Activated CD8-positive, alpha-beta T cell treated with anti-CD3 and anti-CD28 coated beads for 36 hours (primary cell): ENCODE measurements at places on chromosomes 12 and 14. TPM values are rescaled to one million over a fixed set of nuclear protein-coding genes. Genes with fewer than 3 reads are reported as not detected.

DNA sequence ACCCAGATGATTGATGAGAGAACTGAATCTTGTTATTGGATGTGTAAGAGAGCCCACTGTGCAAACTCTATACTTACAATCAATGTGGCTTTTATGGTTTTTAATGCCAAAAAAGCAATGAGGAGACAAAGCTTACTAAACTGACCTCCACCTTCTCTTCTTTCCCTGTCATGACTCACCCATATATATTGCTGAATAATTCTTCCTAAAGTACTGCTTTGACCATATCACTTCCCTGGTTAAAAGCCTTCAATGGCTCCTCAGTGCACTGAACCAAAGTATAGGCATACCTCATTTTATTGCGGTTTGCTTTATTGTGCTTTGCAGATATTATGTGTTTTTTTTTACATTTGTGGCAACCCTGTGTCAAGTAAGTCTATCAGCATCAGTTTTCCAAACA, 138.4 kb upstream of the PELI2 start:
- H3K4me1 ChIP-seq, result peaks cover 2% of the 10 kb centered on the region
- DNase-seq, result no peak
- no peaks in the 10 kb centered on the region for H3K36me3 ChIP-seq
- H3K4me3 ChIP-seq, result no peak overlapping the region
- peaks cover 10% of the 10 kb centered on the region for H3K27me3 ChIP-seq

- H3K27me3 ChIP-seq, result no peaks in the 10 kb centered on the region
- no peaks in the 10 kb centered on the region for H3K36me3 ChIP-seq
- no peaks in the 10 kb centered on the region for H3K4me1 ChIP-seq
- no peak overlapping the region for H3K4me3 ChIP-seq
- no peak for DNase-seq
- H3K27ac ChIP-seq, result no peak overlapping the region
Measured at GRCh38 chr14:90427848-90428426, 31.1 kb downstream of the CALM1 start.

C12orf54 gene
- total RNA-seq, result not detected

DNA sequence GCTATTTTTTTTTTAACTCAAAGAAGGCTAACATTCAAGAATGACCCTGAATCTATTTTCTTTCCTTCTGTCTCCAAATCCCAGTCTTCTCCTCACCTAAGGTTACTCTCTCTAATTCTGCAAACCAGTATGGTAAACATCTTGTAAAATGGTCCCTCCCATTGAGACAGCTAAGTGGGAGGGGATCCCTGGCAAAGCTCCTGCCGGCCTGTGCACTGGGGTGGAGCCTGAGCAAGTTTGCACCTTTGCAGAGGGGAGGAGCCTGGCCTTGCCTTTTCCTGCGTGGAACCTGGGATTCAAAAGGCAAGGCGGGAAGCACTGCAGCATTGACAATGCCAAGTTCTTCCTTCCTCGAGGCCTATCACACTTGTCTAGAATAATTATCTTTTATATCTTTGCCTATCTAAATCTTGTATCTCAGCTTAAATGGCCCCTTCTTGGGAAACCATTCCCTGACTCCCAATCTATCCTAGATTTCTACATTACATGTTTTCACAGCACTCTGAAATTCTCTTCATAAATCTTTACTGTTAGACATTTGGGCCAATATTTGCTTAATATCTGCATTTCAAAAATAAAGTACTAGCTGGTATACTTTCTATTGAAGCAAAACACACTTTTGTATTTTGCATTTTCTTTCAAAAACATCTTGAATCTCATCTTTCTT, 83.0 kb downstream of the EPS8 start:
- H3K27me3 ChIP-seq, result peaks cover 2% of the 10 kb centered on the region
- peaks cover 12% of the 10 kb centered on the region for H3K4me1 ChIP-seq
- no peaks in the 10 kb centered on the region for H3K36me3 ChIP-seq
- H3K4me3 ChIP-seq, result no peak overlapping the region
- H3K27ac ChIP-seq, result no peak overlapping the region

ANKLE2 gene
- 108 TPM for total RNA-seq

SERPINA12 gene
- not detected for total RNA-seq

VSX2 gene
- total RNA-seq, result not detected

GPR68 gene
- 14.0 TPM for total RNA-seq

GRCh38 chr12:47964106-47964728, 821 bp downstream of the TMEM106C start:
- H3K4me3 ChIP-seq, result peak overlapping the region; percentile 99
- H3K27me3 ChIP-seq, result peaks cover 1% of the 10 kb centered on the region
- peak overlapping the region; percentile 86 for H3K27ac ChIP-seq
- peaks cover 47% of the 10 kb centered on the region for H3K36me3 ChIP-seq
- H3K4me1 ChIP-seq, result peaks cover 28% of the 10 kb centered on the region

TMPRSS12 gene
- total RNA-seq, result not detected

GRCh38 chr12:51980051-51980808, 26.5 kb upstream of the TAMALIN start:
- H3K36me3 ChIP-seq, result peaks cover 29% of the 10 kb centered on the region
- DNase-seq, result peak; percentile 81
- peaks cover 28% of the 10 kb centered on the region for H3K4me1 ChIP-seq
- no peak overlapping the region for H3K4me3 ChIP-seq
- no peaks in the 10 kb centered on the region for H3K27me3 ChIP-seq
- H3K27ac ChIP-seq, result peak overlapping the region; percentile 68

GRCh38 chr12:106179086-106179485, 40.3 kb upstream of the NUAK1 start:
- no peaks in the 10 kb centered on the region for H3K36me3 ChIP-seq
- H3K27ac ChIP-seq, result no peak overlapping the region

- no peak overlapping the region for H3K4me3 ChIP-seq
- no peaks in the 10 kb centered on the region for H3K27me3 ChIP-seq
- H3K36me3 ChIP-seq, result no peaks in the 10 kb centered on the region
- no peak overlapping the region for H3K27ac ChIP-seq
Measured at GRCh38 chr12:84073401-84073800, 839.2 kb downstream of the SLC6A15 start.

MRPL42 gene
- 87.6 TPM for total RNA-seq

TOGARAM1 gene
- 5.5 TPM for total RNA-seq

- H3K36me3 ChIP-seq, result peaks cover 50% of the 10 kb centered on the region
- DNase-seq, result no peak
- peaks cover 25% of the 10 kb centered on the region for H3K4me1 ChIP-seq
- no peak overlapping the region for H3K27ac ChIP-seq
Measured at GRCh38 chr12:113930249-113930648, 35.9 kb downstream of the RBM19 start.

RILPL1 gene
- total RNA-seq, result 2.9 TPM

GRCh38 chr12:1814266-1814665, 6.1 kb upstream of the LRTM2 start:
- H3K27ac ChIP-seq, result no peak overlapping the region
- no peak for DNase-seq
- peaks cover 1% of the 10 kb centered on the region for H3K27me3 ChIP-seq
- no peaks in the 10 kb centered on the region for H3K36me3 ChIP-seq

ADAM21 gene
- total RNA-seq, result not detected

HNRNPC gene
- total RNA-seq, result 1,078 TPM

- peak; percentile 98 for DNase-seq
- H3K4me3 ChIP-seq, result peak overlapping the region; percentile 76
- peak overlapping the region; percentile 96 for H3K27ac ChIP-seq
- no peaks in the 10 kb centered on the region for H3K27me3 ChIP-seq
- H3K36me3 ChIP-seq, result peaks cover 72% of the 10 kb centered on the region
Measured at GRCh38 chr12:47885012-47885501, 19.7 kb downstream of the VDR start.

NPFF gene
- total RNA-seq, result not detected

GRCh38 chr14:34966413-34966812, 16.4 kb upstream of the SRP54 start:
- H3K27me3 ChIP-seq, result no peaks in the 10 kb centered on the region
- no peak overlapping the region for H3K4me3 ChIP-seq
- peaks cover 30% of the 10 kb centered on the region for H3K36me3 ChIP-seq
- peaks cover 21% of the 10 kb centered on the region for H3K4me1 ChIP-seq
- peak; percentile 18 for DNase-seq

DNA sequence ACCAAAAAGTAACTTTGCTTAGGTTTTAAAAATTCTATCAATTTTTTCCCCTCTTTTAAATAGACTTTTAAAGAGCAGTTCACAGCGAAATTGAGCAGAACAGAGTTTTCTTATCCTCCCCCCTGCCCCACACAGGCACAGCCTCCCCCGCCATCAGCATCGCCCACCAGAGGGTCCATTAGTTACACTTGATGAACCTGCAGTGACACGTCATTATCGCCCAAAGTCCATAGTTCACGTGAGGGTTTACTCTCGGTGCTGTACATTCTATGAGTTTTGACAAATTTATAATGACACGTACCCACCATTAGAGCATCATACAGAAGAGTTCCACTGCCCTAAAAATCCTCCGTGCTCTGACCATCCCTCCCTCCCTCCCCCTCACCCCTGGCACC, 58.4 kb downstream of the FZD10 start:
- H3K4me1 ChIP-seq, result no peaks in the 10 kb centered on the region
- no peaks in the 10 kb centered on the region for H3K36me3 ChIP-seq
- DNase-seq, result no peak
- H3K27ac ChIP-seq, result no peak overlapping the region

DNA sequence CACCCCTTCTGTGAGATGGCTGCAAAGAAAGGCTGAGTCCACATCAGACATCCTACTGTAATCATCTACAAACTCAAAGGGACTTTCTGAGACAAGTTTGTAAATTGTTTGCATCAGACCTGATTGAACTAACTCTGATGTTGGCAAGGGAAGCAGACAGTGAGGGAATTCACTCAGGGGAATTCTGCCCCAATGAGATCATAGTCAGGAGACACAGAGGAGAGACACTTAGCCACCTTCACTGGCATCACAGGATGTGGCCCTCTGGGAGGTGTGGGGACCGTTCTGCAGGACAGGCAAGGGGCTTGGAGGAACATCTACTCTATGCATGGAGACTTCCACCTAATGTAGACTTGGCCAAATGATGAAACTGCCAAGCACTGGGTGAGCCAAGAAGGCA, 70.7 kb upstream of the DDX11 start:
- DNase-seq, result no peak
- no peak overlapping the region for H3K4me3 ChIP-seq
- H3K36me3 ChIP-seq, result no peaks in the 10 kb centered on the region

KIF5A gene
- total RNA-seq, result 1.2 TPM

DNA sequence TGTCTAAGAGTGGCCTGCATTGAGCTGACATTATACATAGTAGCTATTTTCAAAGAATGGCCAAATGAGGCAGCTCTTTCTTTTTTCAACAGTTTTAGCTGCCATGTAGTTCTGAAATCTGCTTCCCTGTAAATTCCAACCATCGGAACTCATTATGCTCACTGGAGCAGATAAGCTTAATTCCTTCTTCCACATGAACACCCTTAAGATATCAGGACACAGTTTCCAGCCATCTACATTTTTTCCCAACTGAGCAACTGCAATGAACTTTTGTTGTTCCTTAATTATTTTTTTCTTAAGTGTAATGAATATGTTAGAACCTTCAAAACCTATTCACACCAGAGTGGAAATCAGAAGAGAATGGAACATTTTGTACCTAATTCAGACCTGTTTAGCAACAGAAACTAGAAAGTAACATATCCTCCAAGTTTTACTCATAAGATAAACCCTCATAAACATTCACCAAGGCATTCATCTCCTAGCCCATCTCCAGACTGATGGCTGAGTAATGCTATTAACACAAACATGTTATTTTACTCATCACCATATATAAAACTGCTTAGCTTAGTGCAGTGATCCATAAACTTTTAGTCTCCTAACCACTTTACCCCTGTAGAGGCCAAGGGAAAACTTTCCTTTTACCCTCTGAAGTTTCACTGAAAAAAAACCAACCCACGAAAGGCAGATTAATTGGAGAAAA, 296.1 kb upstream of the SYT1 start:
- H3K36me3 ChIP-seq, result no peaks in the 10 kb centered on the region
- no peak overlapping the region for H3K4me3 ChIP-seq
- no peaks in the 10 kb centered on the region for H3K27me3 ChIP-seq
- H3K4me1 ChIP-seq, result no peaks in the 10 kb centered on the region

GRCh38 chr12:92085736-92086040, 60.0 kb downstream of the BTG1 start:
- DNase-seq, result no peak
- H3K36me3 ChIP-seq, result no peaks in the 10 kb centered on the region
- H3K4me3 ChIP-seq, result no peak overlapping the region
- no peak overlapping the region for H3K27ac ChIP-seq
- H3K27me3 ChIP-seq, result no peaks in the 10 kb centered on the region

GRCh38 chr14:30607156-30607780, 14.9 kb upstream of the SCFD1 start:
- no peak overlapping the region for H3K4me3 ChIP-seq
- H3K36me3 ChIP-seq, result peaks cover 16% of the 10 kb centered on the region
- no peak for DNase-seq
- no peaks in the 10 kb centered on the region for H3K4me1 ChIP-seq

DNA sequence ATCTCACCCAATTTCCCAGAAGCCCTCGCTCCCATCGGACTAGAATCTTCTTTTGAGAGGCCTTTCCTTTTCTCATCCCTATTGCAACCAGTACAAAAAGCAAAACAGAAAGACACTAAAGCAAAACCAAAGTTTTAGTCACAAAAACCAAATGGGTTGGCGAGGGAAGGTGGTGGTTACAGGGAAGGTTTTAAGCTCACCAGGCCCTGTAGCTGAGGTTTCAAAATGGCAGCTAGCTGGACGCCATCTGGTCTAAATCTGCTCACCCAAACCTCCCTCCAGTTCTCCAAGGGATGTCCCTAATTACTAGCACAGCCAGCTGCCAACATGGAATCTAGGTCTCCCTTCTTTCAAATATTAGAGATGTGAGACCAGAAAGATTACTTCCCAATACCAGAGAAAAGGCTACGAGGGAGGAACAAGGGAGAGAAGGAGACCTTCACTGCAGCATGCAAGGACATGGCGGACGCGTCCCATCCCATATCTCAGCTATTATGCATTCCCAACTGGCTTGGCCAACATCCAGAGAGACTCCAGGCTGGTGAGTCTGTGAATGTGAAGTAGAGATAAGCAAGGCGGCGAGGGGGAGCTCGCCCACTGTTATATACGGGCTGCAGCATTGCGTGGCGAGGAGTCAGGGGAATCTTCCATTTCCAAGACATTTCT, 70.8 kb downstream of the DPF3 start:
- no peak overlapping the region for H3K4me3 ChIP-seq
- H3K4me1 ChIP-seq, result no peaks in the 10 kb centered on the region
- no peak overlapping the region for H3K27ac ChIP-seq
- H3K27me3 ChIP-seq, result peaks cover 10% of the 10 kb centered on the region

DNA sequence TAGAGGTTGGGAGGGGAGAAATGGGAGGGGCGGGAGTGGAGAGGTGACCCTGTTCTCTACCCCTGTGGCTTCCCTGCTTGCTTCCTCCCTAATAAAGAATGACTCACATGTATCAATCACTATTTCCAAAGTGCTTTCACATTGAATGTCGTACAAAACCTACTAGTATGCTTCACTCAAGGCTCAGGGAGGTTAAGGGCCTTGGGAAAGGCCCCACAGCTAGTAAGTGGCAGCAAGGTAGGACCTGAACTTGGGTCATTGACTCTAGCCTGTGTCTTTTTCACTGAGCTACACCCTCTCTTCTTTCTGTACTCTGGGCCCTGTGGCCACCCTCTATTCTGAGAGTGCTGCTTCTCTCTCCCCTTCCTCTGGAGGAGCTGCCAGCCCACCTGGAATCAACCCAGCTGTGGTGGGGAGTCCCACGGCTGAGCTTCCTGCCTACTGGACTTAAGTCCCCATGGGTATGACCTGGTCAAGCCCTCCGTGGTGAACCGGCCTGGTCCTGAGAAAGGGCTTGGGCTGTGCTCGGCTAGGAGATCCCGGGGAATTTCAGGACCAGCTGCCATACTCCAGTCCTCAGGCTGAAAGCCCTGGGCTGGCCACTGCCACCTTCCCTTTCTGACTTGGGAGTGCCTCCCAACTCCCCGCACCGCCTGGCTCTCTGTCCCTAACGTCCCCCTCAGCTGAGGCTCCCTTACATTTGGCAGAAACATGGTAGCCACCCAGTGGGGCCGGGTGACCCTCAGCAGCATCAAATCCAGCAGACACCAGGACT, 13.0 kb downstream of the SLC48A1 start:
- peak overlapping the region; percentile 80 for H3K27ac ChIP-seq
- no peak overlapping the region for H3K4me3 ChIP-seq
- no peaks in the 10 kb centered on the region for H3K27me3 ChIP-seq
- H3K36me3 ChIP-seq, result peaks cover 63% of the 10 kb centered on the region
- DNase-seq, result no peak
